ENCODE measurements at places on chromosomes 16 and 17. TPM values are rescaled to one million over a fixed set of nuclear protein-coding genes. Genes with fewer than 3 reads are reported as not detected.

Gene NPIPB6
- 4.5 TPM for total RNA-seq

Gene MIEF2
- 15.3 TPM for total RNA-seq

Gene TPSG1
- not detected for total RNA-seq

Gene PIRT
- not detected for total RNA-seq

Gene HOXB4
- not detected for total RNA-seq

Gene KCNH6
- total RNA-seq, result 0.80 TPM

- no peak for DNase-seq
- peaks cover 3% of the 10 kb centered on the region for H3K4me1 ChIP-seq
- no peak overlapping the region for H3K27ac ChIP-seq
- H3K4me3 ChIP-seq, result no peak overlapping the region
- no peaks in the 10 kb centered on the region for H3K36me3 ChIP-seq
These were observed 480.2 kb upstream of the ERCC4 start for GRCh38 chr16:13439766-13440165.

GRCh38 chr17:50794361-50794760, 27.0 kb upstream of the ANKRD40CL start:
- peaks cover 5% of the 10 kb centered on the region for H3K4me1 ChIP-seq
- H3K36me3 ChIP-seq, result no peaks in the 10 kb centered on the region
- no peaks in the 10 kb centered on the region for H3K27me3 ChIP-seq

GRCh38 chr17:81302861-81303333, 7.8 kb upstream of the SLC38A10 start:
- no peak overlapping the region for H3K27ac ChIP-seq
- H3K4me1 ChIP-seq, result no peaks in the 10 kb centered on the region
- DNase-seq, result peak; percentile 68
- no peak overlapping the region for H3K4me3 ChIP-seq

GRCh38 chr16:11572301-11572995, 14.3 kb downstream of the LITAF start:
- no peaks in the 10 kb centered on the region for H3K4me1 ChIP-seq
- H3K27me3 ChIP-seq, result no peaks in the 10 kb centered on the region
- peak; percentile 61 for DNase-seq
- H3K4me3 ChIP-seq, result no peak overlapping the region
- no peak overlapping the region for H3K27ac ChIP-seq

DNA sequence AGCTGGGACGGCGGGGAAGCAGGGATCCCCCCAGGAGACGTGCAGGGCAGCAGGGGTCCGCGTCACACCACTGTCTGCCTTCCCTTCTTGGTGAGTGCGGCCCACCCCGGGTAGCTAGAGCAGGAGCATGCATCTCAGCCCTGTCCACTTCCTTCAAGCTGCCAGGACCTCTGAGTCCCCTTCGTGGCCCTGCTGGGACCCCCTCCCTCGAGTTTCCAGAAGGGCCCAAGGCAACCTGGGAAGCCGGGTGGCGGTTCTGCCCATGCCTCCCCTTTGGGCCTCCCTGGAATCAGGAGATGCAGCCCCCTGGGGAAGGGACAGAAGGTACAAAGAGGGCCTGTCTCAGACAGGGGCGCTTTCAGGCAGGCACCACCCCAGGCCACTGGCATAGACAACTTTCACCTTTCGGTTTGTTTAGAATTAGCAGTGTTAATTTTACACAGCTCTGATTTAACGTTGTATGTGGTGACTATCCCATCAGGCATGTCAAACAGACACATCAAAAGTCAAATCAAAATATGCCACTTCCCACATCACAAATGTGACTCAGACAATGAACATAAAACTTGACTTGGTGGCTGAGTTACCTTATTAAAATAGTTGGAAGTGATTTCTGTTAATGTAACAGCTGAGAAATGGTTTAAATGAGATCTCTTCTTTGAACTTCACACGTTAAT, 94.5 kb upstream of the METRNL start:
- H3K4me1 ChIP-seq, result no peaks in the 10 kb centered on the region
- H3K27me3 ChIP-seq, result no peaks in the 10 kb centered on the region
- no peaks in the 10 kb centered on the region for H3K36me3 ChIP-seq
- no peak overlapping the region for H3K27ac ChIP-seq
- peak; percentile 35 for DNase-seq

DNA sequence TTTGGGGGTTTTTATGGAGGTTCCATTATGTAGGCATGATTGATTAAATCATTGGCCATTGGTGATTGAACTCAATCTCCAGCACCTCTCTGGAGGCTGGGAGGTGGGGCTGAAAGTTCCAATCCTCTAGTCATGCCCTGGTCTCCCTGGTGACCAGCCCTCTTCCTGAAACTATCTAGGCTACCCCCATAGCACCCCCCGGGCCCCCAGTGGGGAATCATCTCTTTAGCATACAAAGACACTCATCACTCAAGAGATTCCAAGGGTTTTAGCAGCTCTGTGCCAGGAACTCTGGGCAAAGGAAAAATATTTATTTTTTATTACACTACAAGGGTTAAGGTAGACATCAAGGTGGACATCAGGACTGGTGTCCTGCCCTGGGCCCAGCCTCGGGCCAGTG, 10.6 kb downstream of the SLC46A1 start:
- H3K36me3 ChIP-seq, result no peaks in the 10 kb centered on the region
- DNase-seq, result peak; percentile 50
- no peak overlapping the region for H3K4me3 ChIP-seq
- H3K27ac ChIP-seq, result no peak overlapping the region
- no peaks in the 10 kb centered on the region for H3K4me1 ChIP-seq
- H3K27me3 ChIP-seq, result no peaks in the 10 kb centered on the region

DNA sequence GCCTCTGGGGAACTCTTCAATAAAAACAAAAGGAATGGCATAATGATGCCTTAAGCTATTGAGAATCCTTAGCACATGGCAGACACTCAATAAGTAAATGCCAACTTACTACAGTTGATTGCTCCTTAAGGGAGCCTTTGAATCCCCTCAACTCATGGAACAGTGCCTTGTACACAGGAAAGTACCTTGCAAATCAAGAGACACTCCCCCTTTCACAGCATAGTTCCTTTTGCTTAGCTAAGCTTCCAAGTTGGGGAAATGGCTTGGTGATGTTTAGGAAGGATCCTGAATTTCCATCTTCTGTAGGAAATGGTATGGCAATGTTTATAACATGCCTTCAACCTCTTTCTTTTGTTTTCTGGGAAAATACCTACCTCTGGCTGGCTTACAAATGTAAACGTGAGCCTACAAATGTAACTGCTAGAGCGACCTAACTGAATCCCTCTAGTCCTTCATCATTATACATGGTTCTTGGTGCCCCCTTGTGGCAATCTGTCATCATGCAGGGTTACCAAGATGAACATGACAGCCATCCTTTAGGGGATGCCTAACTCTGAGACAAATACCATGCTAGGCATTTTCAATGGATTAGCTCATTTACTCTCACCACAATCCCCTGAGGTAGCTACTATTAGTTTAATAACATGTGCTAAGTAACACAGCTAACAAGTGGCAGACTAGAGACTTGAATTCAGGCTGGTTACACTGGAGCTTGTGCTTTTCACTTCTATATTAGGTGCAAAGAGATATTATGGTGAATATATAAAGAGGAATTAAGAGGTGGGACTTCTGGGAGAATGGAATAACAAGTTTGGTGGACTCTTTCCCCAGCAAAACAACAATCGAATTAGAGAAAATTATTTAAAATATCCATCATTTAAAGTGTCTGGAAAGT, 65.0 kb downstream of the MMD start:
- peak; percentile 96 for DNase-seq
- no peak overlapping the region for H3K27ac ChIP-seq
- no peaks in the 10 kb centered on the region for H3K36me3 ChIP-seq
- no peaks in the 10 kb centered on the region for H3K27me3 ChIP-seq
- no peak overlapping the region for H3K4me3 ChIP-seq

DNA sequence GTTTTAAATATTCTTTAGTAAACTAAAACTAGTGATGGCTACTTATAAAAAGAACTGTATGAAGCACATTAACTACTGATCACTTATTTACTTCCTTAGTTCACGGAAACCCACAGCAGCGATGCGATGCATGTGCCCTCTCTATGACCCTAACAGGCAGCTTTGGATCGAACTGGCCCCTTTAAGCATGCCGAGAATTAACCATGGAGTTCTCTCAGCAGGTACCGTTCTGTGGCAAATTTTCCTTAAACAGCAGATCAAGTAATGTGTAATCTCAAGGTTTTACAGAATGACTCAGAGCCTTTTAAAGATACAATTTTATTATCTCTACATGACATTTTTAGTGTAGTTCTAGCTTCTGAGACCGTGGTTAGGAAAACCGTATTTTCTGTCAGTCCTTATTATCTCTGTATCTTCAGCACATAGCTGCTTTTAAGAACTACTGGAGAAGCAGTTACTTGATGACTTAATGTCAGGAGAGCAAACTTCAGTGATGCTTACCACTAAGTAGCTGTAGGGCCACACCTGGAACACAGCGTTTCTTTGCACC, 43.0 kb downstream of the GAN start:
- H3K36me3 ChIP-seq, result peaks cover 75% of the 10 kb centered on the region
- H3K27ac ChIP-seq, result no peak overlapping the region
- no peak for DNase-seq
- H3K4me3 ChIP-seq, result no peak overlapping the region
- H3K27me3 ChIP-seq, result no peaks in the 10 kb centered on the region

GRCh38 chr17:66480802-66481201, 178.4 kb downstream of the PRKCA start:
- H3K36me3 ChIP-seq, result no peaks in the 10 kb centered on the region
- no peaks in the 10 kb centered on the region for H3K27me3 ChIP-seq
- no peak overlapping the region for H3K27ac ChIP-seq
- H3K4me3 ChIP-seq, result no peak overlapping the region
- DNase-seq, result no peak

DNA sequence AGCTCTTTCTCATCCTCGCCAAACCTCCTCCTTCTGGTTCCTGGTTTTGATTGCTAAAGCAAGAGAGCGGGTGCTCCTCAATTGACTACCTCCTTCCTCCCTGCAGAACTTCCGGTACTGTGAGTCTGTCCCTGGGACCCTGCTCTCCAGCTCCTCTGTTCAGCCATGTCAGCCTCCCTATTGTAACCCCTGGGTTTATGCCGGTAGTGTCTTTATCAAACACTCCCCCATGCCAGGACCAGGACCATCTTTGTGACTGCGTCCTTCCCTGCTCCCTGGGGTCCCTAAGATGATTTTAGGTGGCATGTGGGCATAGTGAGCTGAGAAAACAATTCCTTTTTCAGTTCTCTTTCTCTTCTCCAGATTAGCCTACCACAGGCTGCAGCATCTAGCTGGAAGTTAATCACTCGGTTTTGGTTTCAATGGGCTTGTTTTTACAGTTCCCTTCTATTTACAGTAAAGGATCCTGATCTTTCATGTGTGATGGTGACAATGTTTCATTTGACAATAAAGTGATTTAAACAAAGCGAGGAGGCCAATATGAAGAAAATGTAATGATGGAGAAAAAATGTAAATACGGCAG, 27.7 kb upstream of the IL21R start:
- H3K4me3 ChIP-seq, result no peak overlapping the region
- H3K36me3 ChIP-seq, result no peaks in the 10 kb centered on the region
- no peaks in the 10 kb centered on the region for H3K27me3 ChIP-seq
- H3K27ac ChIP-seq, result no peak overlapping the region

- H3K4me3 ChIP-seq, result no peak overlapping the region
- H3K4me1 ChIP-seq, result no peaks in the 10 kb centered on the region
- H3K27me3 ChIP-seq, result no peaks in the 10 kb centered on the region
- H3K27ac ChIP-seq, result no peak overlapping the region
- DNase-seq, result peak; percentile 75
These were observed 30.4 kb downstream of the ENGASE start for GRCh38 chr17:79104898-79105600.
